ENCODE measurements at places on chromosomes 3 and 15.

DNA sequence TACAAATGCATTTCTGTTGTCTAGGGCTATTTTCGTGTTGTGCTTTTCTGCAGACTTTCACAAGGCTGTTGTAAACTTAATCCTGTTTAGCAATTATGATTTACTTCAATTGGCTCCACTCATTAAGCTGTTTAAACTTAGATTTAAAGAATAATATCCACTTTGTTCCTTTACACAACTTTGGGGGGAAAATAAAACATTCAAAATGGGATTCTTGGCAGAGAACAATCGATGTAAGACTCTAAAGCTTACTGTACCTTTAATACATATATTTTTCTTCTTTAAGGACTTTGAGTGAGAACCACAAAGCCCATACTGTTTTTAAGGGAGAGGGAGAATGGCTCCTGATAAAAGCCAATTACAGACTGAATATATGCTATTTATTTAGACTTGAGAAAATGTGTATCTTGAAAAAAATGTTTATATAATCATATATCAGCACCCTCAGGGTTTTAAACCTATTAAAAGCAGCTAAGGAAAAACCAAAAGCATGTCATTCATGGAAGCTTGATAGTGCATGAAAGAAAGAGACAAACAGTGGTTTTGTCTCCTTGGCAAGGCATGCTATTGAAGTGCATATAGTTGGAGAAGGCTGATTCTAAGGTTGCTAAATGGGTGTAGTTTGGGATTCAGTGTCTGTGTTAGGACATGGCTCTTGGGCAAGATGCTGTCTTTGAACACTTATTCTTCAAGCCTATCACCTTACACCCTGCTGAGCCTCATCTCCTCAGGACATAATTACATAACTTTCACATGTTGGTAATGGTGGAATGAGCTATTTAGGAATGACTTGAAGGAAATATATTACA lies 293.4 kb upstream of the TBC1D5 start:
- DNase-seq, result no peak

GRCh38 chr3:123080864-123081562 lies 14.2 kb downstream of the PDIA5 start:
- no peak for DNase-seq

DNA sequence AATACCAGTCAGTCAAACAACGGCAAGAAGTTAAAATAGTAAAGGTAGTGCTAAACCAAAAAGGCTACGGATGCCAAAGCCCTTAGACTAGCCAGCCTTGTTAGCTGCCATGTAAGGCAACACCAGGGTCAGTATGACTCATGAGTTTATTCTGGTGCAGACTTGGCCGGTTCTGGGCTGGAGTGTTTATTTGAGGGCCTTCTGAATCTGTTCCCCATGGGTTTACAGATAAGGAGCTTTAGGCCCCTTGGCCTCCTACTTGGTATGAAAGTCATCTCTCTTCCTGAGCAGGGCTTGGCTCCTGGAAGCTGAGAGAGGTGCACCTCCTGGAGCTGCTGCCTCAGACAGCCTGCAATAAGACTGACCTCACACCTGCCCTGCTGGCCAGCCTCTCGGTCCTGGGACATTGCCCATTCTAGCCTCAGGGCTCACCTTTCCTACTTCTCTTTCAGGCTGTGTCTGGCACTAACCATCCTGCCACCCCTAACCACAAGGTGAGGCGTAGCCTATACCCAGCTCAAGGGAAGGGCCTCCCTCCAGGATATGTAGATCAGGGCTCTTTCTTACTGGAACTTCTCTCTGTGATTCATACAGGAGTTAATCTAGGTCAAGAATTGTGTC lies 10.4 kb upstream of the RTP1 start:
- no peak for DNase-seq

- DNase-seq, result no peak
Observed at GRCh38 chr3:140850210-140850955, 91.3 kb upstream of the SLC25A36 start.

DNA sequence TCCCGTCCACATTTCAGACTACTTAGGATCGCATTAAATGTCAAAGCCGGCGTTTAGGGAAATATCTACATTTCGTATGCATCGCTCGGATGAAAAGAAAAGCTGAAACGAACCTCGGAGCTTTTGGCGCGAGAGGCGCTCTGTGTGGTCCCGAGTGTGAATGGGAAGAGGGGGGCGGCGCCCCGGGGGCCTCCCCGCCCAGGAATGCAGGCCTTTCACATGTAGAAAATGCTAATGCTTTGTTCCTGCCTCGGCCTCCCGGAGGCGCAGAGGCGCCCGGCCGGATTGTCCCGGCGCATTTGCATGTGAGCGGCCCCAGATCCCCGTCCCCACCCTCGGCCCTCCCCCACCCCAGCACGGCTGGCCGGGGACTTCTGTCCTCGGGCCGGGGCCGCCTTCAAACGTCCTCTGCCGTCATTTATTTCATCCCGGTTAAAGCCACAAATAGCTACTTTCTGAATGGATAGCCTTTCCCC lies 37.0 kb upstream of the TRIM71 start:
- DNase-seq, result no peak

Measured in activated CD4-positive, alpha-beta T cell treated with anti-CD3 and anti-CD28 coated beads, Interleukin-2, amount 50 U/mL, for 1 hour (primary cell).